ENCODE measurements at places on chromosomes 2 and 18. TPM values are rescaled to one million over a fixed set of nuclear protein-coding genes. Genes with fewer than 3 reads are reported as not detected.

- H3K4me3 ChIP-seq, result no peak overlapping the region
- H3K4me1 ChIP-seq, result no peaks in the 10 kb centered on the region
- no peak for DNase-seq
- H3K27me3 ChIP-seq, result no peaks in the 10 kb centered on the region
- no peak overlapping the region for H3K27ac ChIP-seq
- H3K36me3 ChIP-seq, result no peaks in the 10 kb centered on the region
Observed at GRCh38 chr2:217459680-217460405, 543.0 kb downstream of the TNS1 start.

DNA sequence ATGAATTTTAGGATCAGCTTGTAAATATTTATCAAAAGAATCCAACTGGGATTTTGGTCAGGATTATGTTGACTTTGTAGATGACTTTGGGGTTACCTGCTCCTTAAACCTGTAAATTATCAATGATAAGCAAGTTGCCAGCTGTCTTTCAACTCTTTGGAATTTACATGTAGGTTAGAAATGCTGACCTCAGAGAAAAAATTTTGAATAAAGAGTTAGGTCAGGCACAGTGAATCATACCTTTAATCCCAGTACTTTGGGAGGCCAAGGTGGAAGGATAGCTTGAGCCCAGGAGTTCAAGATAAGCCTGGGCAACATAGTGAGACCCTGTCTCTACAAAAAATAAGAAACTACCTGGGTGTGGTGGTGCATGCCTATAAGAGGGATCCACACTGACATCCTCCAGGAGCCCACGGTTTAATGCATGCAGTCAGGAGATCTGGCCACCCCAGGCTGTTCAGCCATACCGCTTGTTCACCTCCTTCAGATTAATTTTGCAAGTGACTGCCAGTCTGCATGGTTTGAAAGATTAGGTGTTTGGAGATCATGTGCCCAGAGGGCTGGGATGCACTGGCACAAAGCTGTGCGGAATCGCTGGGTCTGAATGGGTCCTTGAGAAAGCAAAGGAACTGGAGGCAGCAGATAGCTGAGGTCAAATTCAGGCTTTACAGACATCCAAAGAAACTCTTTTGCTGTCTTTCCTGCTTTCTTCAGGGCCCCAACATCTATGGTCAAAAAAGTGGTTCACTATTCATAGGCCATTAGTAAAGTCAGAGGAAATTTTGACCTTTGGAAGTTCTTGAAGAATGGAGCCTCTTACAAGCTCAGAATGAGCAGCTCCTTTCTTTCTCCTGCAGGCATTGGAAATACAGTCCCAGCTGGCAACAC lies 83.4 kb upstream of the TXNDC2 start:
- H3K36me3 ChIP-seq, result no peaks in the 10 kb centered on the region
- peaks cover 7% of the 10 kb centered on the region for H3K4me1 ChIP-seq
- no peak overlapping the region for H3K27ac ChIP-seq
- no peak for DNase-seq
- H3K4me3 ChIP-seq, result no peak overlapping the region

- no peaks in the 10 kb centered on the region for H3K4me1 ChIP-seq
- H3K27ac ChIP-seq, result no peak overlapping the region
- H3K4me3 ChIP-seq, result no peak overlapping the region
- H3K27me3 ChIP-seq, result no peaks in the 10 kb centered on the region
- no peaks in the 10 kb centered on the region for H3K36me3 ChIP-seq
- DNase-seq, result no peak
Observed at GRCh38 chr2:206797376-206797775, 32.0 kb downstream of the FASTKD2 start.

- no peaks in the 10 kb centered on the region for H3K36me3 ChIP-seq
- H3K4me3 ChIP-seq, result no peak overlapping the region
- no peaks in the 10 kb centered on the region for H3K27me3 ChIP-seq
Observed at GRCh38 chr2:15331787-15332186, 229.3 kb downstream of the NBAS start.

GRCh38 chr2:145653553-145653952 lies 1133.6 kb upstream of the ZEB2 start:
- DNase-seq, result no peak
- H3K27ac ChIP-seq, result no peak overlapping the region
- H3K4me1 ChIP-seq, result no peaks in the 10 kb centered on the region
- H3K36me3 ChIP-seq, result no peaks in the 10 kb centered on the region
- H3K4me3 ChIP-seq, result no peak overlapping the region

GRCh38 chr18:31454066-31454708 lies 6.6 kb downstream of the DSG3 start:
- H3K36me3 ChIP-seq, result no peaks in the 10 kb centered on the region
- no peaks in the 10 kb centered on the region for H3K27me3 ChIP-seq
- no peak overlapping the region for H3K27ac ChIP-seq
- no peaks in the 10 kb centered on the region for H3K4me1 ChIP-seq
- DNase-seq, result peak; percentile 31

DNA sequence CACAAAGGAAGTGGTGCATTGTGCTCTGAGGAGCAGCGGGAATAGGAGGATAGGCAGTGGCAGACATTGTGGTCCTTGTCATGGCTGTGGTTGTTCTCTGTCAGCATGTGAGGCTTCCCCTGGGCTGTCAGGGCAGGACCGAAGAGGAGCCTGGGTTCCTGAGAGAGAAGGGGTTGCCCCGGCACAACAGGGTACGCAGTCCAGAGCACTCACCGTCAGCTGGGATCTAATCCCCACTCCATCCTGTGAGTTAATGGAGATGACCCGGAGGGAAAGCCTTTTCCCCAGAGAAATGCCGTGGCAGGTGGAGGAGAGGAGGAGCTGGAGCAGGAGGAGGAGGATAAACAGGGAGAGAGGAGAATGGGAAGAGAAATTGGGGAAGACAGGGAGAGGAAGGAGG lies 396.7 kb upstream of the HS6ST1 start:
- no peaks in the 10 kb centered on the region for H3K27me3 ChIP-seq
- no peaks in the 10 kb centered on the region for H3K36me3 ChIP-seq
- no peak overlapping the region for H3K27ac ChIP-seq
- no peak overlapping the region for H3K4me3 ChIP-seq

GRCh38 chr2:160258492-160258805 lies 58.4 kb upstream of the ITGB6 start:
- no peak for DNase-seq
- no peaks in the 10 kb centered on the region for H3K36me3 ChIP-seq
- H3K27me3 ChIP-seq, result no peaks in the 10 kb centered on the region

DNA sequence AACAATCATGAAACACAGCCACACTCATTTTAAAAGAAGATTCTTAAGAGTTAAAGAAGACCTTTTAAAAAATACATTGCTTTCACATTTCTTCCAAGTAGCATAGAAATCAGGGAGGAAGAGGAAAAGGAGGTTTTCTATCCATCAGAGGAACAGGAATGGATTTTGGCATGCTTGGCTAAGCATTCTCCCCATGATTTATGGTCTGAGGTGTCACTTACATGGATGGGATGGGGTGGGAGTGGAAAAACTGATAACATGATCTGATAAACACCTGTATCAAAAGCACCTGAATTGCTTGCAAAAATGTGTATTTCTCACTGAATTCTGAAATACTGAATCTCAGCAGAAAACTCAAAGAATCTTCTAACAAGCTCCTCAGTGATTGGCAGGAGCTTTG lies 265.9 kb downstream of the NRXN1 start:
- H3K27ac ChIP-seq, result no peak overlapping the region
- no peaks in the 10 kb centered on the region for H3K4me1 ChIP-seq
- DNase-seq, result no peak
- no peaks in the 10 kb centered on the region for H3K36me3 ChIP-seq
- H3K4me3 ChIP-seq, result no peak overlapping the region

DNA sequence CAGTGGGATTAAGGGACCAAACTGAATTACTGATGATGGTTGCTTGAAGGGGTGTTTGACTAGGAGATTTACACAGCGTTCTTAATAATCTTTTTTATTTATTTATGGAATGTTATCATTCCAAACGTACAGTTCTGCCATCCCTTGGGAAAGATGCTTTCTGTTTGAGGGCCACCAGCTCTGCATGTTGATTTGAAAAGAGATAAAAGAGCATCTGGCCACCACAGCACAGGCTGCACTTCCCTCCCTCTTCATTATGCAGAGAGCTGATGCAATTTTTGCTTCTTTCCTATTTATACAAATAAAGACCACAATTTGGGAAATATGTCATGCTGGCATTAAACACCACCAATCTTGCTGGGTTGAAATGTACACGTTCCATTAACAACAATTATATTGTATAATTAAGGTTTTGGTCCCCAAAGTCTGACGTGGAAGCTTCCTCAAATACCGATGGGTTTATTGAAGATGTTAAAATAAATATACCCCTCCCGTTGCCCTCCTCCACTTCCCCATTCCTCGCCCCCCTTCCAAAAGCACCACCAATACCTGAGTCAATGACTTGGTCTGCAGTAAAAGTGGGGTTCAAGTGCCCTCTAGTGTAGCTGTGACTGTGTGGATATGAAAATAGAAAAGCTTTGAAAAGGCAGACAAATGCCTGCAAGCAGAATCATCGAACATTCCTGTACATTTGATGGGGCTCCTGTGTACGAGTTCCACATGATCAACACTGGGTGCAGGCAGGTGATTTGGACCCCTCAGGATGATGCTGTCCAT lies 211.9 kb downstream of the HRH4 start:
- no peak overlapping the region for H3K4me3 ChIP-seq
- DNase-seq, result no peak
- H3K27ac ChIP-seq, result no peak overlapping the region
- no peaks in the 10 kb centered on the region for H3K4me1 ChIP-seq
- no peaks in the 10 kb centered on the region for H3K36me3 ChIP-seq

DNA sequence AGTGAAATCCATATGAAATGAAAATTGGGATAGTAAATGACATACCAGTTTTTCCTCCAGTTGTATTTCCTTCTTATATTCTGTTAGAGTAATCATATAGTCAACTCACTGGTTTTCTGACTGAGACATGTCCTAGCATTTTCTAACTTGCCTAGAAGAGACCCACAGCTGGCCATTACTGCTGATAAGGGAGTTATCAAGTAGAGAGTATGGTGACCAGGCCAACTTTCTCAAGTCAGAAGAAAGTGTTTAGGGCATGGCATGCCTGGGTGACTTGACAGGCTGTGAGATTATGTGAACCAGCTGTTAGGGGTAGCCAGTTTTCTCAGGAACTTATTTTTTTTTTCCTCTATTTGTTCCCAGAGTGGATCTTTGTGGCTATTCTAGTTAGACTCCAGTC lies 81.2 kb downstream of the GPD2 start:
- H3K36me3 ChIP-seq, result no peaks in the 10 kb centered on the region
- no peaks in the 10 kb centered on the region for H3K4me1 ChIP-seq
- no peaks in the 10 kb centered on the region for H3K27me3 ChIP-seq
- DNase-seq, result no peak

GRCh38 chr2:16063251-16063850 lies 123.0 kb downstream of the MYCN start:
- H3K27ac ChIP-seq, result no peak overlapping the region
- H3K27me3 ChIP-seq, result no peaks in the 10 kb centered on the region
- H3K36me3 ChIP-seq, result no peaks in the 10 kb centered on the region
- DNase-seq, result no peak
- H3K4me3 ChIP-seq, result no peak overlapping the region
- no peaks in the 10 kb centered on the region for H3K4me1 ChIP-seq

GRCh38 chr18:25251068-25251467 lies 100.9 kb downstream of the ZNF521 start:
- H3K4me3 ChIP-seq, result no peak overlapping the region
- H3K27ac ChIP-seq, result no peak overlapping the region
- H3K27me3 ChIP-seq, result no peaks in the 10 kb centered on the region
- no peaks in the 10 kb centered on the region for H3K36me3 ChIP-seq
- no peaks in the 10 kb centered on the region for H3K4me1 ChIP-seq
- DNase-seq, result no peak

DNA sequence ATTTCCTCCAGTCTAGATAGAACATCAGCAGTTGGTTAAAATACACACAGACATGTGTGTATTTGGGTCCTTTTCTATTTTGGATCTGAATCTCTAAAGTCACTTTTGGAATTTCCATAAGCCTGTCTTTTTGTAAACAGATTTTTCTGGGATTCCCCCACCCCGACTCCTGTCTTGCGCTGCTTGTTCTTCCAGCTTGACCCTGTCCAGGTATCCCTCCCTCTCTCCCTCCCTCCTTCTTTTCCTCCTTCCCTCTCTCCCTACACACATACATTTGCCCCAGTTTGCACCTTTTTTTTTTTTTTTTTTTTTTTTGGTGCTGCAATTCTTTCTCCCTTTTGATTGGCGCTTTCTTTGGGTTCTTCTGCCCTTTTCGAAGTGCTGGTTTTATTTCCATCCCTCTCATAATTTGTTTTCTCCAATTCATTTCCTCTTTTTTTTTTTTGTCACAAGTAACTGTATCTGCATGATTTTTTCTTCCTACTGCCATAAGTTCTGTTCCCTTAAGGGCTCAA lies 114.8 kb upstream of the SERTAD2 start:
- H3K4me1 ChIP-seq, result no peaks in the 10 kb centered on the region
- H3K27ac ChIP-seq, result peak overlapping the region; percentile 93
- peak overlapping the region; percentile 77 for H3K4me3 ChIP-seq
- peak; percentile 29 for DNase-seq

- H3K27ac ChIP-seq, result no peak overlapping the region
- H3K27me3 ChIP-seq, result no peaks in the 10 kb centered on the region
- H3K4me1 ChIP-seq, result no peaks in the 10 kb centered on the region
- no peak for DNase-seq
Observed at GRCh38 chr18:29378651-29379136, 1201.8 kb upstream of the CDH2 start.

GRCh38 chr18:8341481-8342230 lies 267.6 kb upstream of the RAB12 start:
- peaks cover 7% of the 10 kb centered on the region for H3K4me1 ChIP-seq
- peak overlapping the region; percentile 7 for H3K27ac ChIP-seq
- H3K4me3 ChIP-seq, result no peak overlapping the region
- H3K36me3 ChIP-seq, result no peaks in the 10 kb centered on the region
- DNase-seq, result peak; percentile 45

DNA sequence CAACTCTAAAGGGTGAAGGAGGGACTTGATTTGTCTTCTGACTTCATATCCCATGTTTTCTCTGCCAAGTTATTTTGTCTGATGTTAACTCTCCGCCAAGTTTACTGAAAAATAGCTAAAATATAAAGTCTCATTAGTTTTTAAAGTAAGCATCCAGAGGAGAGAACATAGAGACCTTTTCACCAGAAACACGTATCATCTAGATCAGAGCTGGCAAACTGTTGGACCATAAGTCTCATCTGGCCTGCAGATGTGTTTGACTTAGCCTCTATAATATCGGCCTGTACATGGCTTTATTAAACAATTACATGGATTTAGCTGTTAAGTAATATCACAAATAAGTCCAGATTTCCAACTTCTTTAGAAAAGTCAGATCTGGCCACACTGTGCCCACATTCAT lies 182.6 kb downstream of the PLCL1 start:
- no peak overlapping the region for H3K27ac ChIP-seq
- DNase-seq, result no peak
- no peaks in the 10 kb centered on the region for H3K27me3 ChIP-seq
- no peaks in the 10 kb centered on the region for H3K4me1 ChIP-seq
- no peak overlapping the region for H3K4me3 ChIP-seq
- H3K36me3 ChIP-seq, result no peaks in the 10 kb centered on the region

The CTNNA2 gene
- total RNA-seq, result not detected

The DNER gene
- total RNA-seq, result 2.6 TPM

The CDCA7 gene
- 9.5 TPM for total RNA-seq

The MGAT5 gene
- 20.1 TPM for total RNA-seq

The ZNF396 gene
- total RNA-seq, result 1.6 TPM

The ZAP70 gene
- 1.8 TPM for total RNA-seq

The DLX2 gene
- not detected for total RNA-seq

The VAPA gene
- total RNA-seq, result 140 TPM
